ENCODE measurements at places on chromosomes 6 and 20.
A peak's percentile ranks its signal among the peaks of the same experiment; 100 is the strongest.

DNA sequence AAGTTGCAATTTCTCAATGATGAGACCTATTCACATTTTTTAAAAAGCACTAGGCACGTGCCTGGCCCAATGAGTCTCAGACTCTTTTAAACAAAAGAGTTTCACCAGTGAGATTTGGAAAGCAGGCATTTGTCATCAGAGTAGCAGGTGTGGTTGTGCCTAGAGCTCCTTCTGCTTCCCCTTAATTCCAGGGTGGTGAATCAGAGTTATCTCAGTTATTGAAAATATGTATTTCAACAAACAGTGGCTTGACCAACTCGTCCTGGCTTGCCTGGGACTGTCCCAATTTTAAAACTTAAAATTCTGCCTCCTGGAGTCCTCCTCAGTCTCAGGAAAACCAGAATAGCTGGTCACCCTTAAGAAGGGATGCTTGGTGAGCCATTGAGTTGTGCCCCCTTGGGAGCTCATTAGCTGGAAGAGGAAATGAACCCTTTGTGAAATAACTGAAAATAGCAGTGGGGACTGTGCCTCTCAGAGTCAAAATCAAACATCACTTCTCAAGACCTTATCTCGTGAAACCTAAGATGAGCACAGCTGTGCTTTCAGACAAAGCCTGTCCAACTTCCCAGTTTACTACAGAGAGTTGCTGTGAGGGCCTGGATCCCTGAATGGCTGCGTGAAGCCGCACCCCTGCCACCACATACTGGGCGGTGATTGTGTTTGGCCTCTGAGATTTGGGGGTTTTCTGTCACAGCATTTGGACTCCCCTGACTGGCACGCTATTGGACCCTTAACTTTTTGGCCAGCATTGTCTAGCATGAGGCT is 116.3 kb downstream of the ANKRD60 start:
- peak; percentile 6 for DNase-seq

DNA sequence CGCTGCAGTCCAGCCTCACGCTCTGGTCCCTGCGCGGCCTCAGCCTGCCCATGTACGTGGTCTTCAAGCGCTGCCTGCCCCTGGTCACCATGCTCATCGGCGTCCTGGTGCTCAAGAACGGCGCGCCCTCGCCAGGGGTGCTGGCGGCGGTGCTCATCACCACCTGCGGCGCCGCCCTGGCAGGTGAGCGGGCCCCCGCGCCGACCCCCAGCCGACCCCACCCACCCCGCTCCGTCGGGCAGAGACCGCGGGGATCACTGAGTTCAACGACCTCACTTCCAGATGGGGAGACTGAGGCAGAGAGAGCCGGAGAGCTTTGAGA is 545 bp downstream of the SLC35D3 start:
- DNase-seq: no peak

GRCh38 chr20:48335308-48336050 is 492.3 kb downstream of the PREX1 start:
- DNase-seq: no peak

DNA sequence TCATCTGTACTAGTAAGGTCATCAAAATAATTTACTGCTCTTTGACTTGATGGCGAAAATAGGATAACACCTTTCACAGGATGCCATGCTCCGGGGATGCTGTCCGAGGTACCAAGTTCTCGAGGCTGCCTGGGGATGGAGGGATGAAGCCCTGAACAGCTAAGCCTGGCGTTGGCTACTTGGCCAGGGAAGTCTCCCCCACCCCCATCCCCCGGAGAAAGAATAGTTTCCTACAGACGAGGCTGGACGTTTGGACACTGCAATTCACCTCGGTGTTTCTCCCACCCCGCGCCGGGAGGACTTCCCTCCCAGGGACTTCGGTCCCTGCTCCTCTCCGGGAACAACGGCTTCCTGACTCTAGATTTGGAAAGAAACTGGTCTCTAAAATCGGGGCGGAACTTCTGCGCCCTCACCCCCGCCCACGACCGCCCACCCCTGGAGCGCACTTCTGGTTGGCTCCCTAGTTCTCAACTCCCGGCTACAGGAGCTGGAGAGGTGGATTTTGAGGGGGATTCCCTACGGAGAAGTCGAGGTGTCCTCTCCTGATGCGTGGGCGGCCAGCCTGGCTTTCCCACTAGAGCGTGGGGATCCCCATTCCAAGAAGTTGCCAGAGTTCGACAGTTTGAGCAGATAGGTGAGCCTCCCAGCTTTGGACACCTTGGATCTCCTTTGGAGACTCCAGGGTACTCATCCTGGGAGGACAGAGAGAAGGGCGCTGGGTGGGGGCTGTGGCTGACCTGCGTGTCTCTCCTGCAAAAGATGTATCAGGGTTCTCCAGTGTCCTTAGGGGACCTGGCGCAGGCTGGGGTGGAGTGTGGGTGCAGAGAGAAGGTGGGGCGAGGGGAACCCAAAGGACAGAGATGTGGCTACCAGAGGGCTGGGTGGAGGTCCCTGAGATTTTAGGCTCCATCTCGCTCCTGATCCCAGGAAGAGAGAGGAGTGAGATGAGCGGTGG is 1.1 kb downstream of the PCSK2 start:
- DNase-seq: no peak

Data from RKO (cell line).